Activated naive CD4-positive, alpha-beta T cell treated with anti-CD3 and anti-CD28 coated beads for 36 hours (primary cell): ENCODE measurements at places on chromosomes 16 and 17.

GRCh38 chr17:881778-882177 lies 97.8 kb downstream of the NXN start:
- DNase-seq, result no peak
- peaks cover 4% of the 10 kb centered on the region for H3K4me1 ChIP-seq
- H3K36me3 ChIP-seq, result no peaks in the 10 kb centered on the region
- no peak overlapping the region for H3K27ac ChIP-seq
- H3K4me3 ChIP-seq, result no peak overlapping the region

DNA sequence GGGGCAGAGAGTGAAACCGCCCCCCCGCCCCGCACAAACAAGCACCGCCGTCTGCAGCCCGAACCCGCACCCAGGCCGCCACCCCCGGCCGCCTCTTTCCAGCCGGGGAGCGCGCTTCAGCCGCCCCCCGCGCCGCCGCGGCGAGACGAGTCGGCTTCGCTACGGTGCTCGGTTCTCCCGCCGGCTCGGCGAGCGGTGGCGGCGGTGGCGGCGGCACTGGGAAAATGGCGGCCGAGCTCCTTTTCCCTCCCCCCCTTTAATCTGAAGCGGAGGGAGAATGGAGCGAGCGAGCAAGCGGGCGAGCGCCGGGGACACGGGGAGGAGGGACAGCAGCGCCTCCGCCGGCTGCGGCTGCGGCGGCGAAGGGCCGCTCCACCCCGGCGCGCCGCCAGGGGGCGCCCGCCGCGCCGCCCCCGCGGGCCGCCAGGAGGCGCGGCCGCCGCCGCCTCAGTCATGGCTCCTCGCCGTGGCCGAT lies at the start of gene KANSL1:
TSS of gene KANSL1 (minus strand) at position 279 of the 475 bp plus-strand sequence. CDS start 21,286 bp downstream, outside the sequence.
- peak within 1 kb of the TSS; percentile 95 for H3K27ac ChIP-seq
- peaks cover 60% of the 10 kb centered on the region for H3K4me1 ChIP-seq
- peak; percentile 92 for DNase-seq

DNA sequence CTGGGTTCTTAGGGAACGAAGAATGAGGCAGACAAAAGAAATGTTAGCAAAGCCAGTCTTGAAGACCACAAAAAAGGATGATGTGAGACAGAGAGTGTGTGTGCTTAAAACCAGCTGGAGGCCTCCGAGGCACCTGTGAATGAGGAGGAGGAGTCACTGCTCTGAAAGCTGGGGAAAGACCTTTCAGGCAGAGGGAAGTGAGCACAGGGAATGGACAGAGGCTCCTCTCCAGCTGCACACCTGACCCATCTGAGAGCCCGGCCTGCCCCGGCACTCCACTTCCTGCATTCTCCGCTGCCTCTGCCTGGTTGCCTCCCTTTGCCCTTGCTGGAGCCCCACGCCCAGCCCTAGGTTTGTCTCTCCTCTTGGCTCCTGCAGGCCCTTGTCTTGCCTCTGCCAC lies 55.2 kb upstream of the SREBF1 start:
- peaks cover 3% of the 10 kb centered on the region for H3K36me3 ChIP-seq
- no peak overlapping the region for H3K27ac ChIP-seq
- peaks cover 2% of the 10 kb centered on the region for H3K4me1 ChIP-seq

DNA sequence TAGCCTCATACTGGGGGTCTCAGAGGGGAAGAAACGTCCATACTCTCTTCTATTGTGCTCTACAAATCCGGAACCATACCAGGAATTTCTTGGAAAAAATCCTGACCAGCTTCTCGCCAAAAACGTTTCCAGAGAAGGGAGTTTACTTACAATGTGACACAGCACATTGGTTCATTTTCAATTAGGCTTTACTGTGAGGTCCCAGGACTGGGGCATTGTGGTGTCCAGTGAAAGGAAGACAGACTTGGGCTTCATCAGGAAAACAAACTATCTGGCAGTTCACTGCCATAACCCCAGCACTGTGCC lies 14.7 kb downstream of the MPP2 start:
- H3K4me1 ChIP-seq, result no peaks in the 10 kb centered on the region
- H3K27ac ChIP-seq, result no peak overlapping the region
- peaks cover 2% of the 10 kb centered on the region for H3K36me3 ChIP-seq
- no peak overlapping the region for H3K4me3 ChIP-seq
- H3K27me3 ChIP-seq, result no peaks in the 10 kb centered on the region

- H3K27me3 ChIP-seq, result peaks cover 4% of the 10 kb centered on the region
- no peak for DNase-seq
- H3K4me1 ChIP-seq, result no peaks in the 10 kb centered on the region
- H3K4me3 ChIP-seq, result no peak overlapping the region
These were observed 102.5 kb downstream of the SALL1 start for GRCh38 chr16:51048544-51048943.

- no peak overlapping the region for H3K4me3 ChIP-seq
- H3K4me1 ChIP-seq, result no peaks in the 10 kb centered on the region
- DNase-seq, result peak; percentile 11
- H3K27ac ChIP-seq, result no peak overlapping the region
These were observed 26.0 kb downstream of the NECAB2 start for GRCh38 chr16:83994087-83994486.

DNA sequence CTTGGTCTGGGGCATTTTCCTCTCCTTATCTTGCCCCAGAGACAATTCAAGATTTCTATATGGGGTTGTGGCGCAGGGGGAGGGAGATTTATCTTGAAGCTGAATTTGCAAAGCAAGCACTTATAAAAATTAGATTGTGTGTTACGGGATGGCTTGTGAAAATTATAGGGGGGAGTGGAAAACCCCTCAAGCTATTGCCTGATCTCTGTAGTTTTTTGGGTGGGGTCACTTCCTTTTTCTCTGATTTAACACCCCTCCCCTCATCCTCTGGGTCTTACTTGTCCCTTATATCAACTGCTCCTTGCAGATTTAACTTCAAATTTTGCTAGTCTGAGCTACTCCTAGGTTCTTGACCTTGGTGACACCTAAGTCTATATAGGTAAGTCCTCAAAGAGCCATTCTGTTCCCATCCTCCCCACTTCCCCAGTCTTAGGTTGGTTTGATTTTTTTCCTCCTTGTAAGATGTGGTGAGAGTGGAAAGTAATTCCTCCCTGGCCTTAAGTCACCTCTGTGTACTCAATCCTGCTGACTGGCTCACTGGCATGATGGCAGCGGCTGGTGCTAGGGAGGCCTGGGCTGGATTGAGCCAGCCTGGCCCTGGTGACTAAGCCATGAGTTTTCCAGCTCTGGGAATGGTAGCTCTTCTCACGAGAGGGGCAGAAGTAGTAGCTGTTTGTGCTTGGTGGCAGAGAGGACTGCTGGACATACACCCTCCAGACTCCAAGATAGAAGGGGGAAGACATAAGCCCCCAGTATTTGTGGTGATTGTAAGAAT lies 2.3 kb downstream of the ARL4D start:
- no peaks in the 10 kb centered on the region for H3K27me3 ChIP-seq
- no peaks in the 10 kb centered on the region for H3K36me3 ChIP-seq
- peaks cover 18% of the 10 kb centered on the region for H3K4me1 ChIP-seq
- no peak for DNase-seq
- H3K27ac ChIP-seq, result no peak overlapping the region
- H3K4me3 ChIP-seq, result no peak overlapping the region

DNA sequence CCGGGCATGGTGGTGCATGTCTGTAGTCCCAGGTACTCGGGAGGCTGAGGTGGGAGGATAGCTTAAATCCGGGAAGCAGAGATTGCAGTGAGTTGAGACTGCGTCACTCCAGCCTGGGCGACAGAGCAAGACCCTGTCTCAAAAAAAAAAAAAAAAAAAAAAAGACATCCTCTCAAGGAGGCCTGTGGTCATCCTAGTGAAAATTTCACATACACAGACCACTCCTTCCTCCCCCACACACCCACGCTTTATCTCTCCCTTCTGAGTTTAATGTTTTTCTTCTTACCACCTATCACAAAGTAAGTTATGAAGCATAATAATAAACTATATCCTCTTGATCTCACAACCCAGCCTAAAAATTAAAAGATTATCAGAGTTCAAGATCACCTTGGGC lies 1.3 kb upstream of the NOL11 start:
- peak overlapping the region; percentile 100 for H3K4me3 ChIP-seq
- peaks cover 20% of the 10 kb centered on the region for H3K4me1 ChIP-seq
- H3K27me3 ChIP-seq, result peaks cover 3% of the 10 kb centered on the region
- DNase-seq, result no peak

DNA sequence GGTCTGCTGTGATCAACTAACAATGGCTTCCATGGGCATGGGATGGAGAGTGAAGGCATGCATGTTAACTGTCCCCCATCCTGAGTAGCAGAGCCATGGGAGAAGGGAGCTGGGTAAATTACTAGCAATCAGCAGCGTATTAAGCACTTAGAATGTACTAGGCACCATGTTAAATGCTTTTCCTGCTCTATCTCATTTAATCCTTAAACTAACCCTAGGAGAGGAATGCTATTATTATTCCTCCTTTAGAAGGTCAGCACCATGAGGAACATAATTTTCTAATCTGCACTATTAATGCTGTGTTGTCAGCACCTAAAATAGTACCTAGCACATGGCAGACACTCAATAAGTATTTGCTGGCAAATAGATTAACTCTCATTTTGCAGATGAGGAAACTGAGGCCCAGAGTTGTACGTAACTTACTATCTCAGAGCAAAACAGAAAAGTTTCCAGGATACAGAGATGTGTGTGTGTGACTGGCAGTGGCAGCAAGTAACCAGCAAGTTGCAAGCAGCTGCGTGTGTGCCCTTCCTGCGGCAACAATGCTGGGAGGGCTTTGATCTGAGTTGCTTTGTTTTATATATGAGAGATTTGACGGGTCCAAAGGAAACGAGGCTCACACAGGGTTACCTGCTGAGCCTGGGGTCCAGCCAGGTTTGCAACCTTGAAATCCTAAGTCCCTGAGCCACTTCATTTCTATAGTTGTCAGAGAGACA lies 6.5 kb upstream of the KLHL36 start:
- H3K4me3 ChIP-seq, result peak overlapping the region; percentile 67
- H3K27me3 ChIP-seq, result no peaks in the 10 kb centered on the region
- H3K36me3 ChIP-seq, result peaks cover 6% of the 10 kb centered on the region
- DNase-seq, result peak; percentile 54

GRCh38 chr17:77887464-77888241 lies 70.8 kb upstream of the TNRC6C start:
- H3K4me3 ChIP-seq, result peak overlapping the region; percentile 76
- peak overlapping the region; percentile 70 for H3K27ac ChIP-seq
- no peaks in the 10 kb centered on the region for H3K36me3 ChIP-seq
- H3K4me1 ChIP-seq, result peaks cover 48% of the 10 kb centered on the region
- H3K27me3 ChIP-seq, result no peaks in the 10 kb centered on the region

- H3K36me3 ChIP-seq, result peaks cover 2% of the 10 kb centered on the region
- H3K4me1 ChIP-seq, result peaks cover 10% of the 10 kb centered on the region
- H3K4me3 ChIP-seq, result no peak overlapping the region
- H3K27me3 ChIP-seq, result no peaks in the 10 kb centered on the region
- no peak for DNase-seq
These were observed 3.4 kb upstream of the VPS53 start for GRCh38 chr17:718075-718474.
